ENCODE measurements at places on chromosomes 4 and X.

GRCh38 chr4:74796631-74797030, 2.3 kb upstream of the BTC start:
- DNase-seq: no peak

GRCh38 chrX:79117078-79117477, 27.4 kb upstream of the GPR174 start:
- DNase-seq: peak; percentile 63

DNA sequence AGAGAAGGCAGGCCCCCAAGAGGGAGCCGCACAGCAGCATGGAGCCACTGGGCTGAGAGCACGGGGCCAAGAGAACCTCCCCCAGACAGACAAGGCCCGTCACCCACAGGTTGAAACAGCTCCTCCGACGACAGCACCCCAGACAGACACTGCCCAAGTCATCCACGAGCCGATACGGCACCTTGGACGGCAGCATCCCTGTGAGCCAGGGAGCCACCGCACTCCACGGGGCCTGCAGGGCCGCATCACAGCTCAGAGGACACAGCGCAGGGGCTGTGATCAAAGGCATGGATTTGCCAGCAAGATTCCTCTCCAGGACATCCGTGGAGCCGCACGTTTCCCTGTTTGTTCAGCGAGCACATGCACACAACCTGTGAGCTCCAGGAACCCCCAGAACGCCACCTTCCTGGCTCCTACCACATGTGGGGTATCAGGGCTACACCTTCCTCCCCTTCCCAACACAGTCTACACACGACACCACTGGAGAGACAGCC, 3.9 kb downstream of the CTBP1 start:
- DNase-seq: no peak

DNA sequence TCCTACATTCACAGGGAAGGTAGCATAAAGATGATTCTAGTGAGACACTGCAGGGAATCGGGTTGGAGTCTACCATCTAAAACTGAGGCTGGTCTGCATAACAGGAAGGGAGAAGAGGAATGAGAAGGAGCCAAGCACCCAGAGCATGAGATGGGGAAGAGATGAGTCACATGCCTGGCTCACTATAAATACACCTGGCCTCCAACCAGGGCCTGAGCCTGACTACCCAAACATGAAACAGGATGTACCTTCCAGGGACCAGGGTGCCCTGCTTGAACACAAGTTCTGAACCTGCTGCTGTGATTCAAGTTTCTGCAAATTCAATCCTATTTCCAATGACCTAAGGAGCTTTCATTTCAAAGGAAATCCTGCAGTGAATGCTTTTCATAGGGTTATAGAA, 24.9 kb downstream of the CD99L2 start:
- peak; percentile 38 for DNase-seq

GRCh38 chr4:144371485-144371884, 231.0 kb upstream of the GYPA start:
- no peak for DNase-seq

- no peak for DNase-seq
Observed at GRCh38 chrX:63963095-63963784, 178.2 kb upstream of the ARHGEF9 start.

DNA sequence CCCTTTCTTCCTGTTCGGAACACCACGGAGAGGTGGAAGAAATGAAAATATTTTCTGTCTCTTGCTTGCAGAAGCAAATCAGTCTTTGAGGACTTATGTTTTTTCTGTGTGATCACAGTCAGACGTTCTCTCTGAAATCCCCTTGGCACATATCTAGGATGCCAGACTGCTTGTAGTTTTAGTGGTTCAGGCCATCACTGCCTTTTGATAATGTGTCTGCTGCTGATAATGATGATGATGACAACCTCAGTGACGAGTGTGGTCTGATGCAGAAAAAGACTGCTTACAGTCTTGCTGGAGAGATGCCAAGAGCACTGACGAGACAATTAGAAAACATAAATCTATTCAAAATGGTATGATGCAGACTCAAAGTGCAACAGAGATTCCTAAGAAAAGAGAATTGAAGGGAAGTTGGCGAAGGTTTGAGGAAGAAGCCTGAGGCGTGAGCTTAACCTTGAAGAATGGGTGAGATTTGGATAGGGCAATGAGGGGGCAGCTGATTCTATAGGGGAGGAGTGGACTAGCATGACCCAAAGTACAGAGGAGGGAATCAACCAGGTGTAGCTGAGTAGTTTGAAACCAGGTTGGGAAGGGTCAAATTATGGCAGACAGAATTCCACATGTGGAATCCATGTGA, 7.9 kb downstream of the RAB33A start:
- no peak for DNase-seq

GRCh38 chr4:59553721-59554091, 1646.4 kb upstream of the ADGRL3 start:
- DNase-seq: peak; percentile 32

GRCh38 chr4:140176735-140177134, 22.8 kb upstream of the MAML3 start:
- DNase-seq: peak; percentile 69

GRCh38 chr4:6905516-6906445, 3.8 kb upstream of the TBC1D14 start:
- DNase-seq: no peak

DNA sequence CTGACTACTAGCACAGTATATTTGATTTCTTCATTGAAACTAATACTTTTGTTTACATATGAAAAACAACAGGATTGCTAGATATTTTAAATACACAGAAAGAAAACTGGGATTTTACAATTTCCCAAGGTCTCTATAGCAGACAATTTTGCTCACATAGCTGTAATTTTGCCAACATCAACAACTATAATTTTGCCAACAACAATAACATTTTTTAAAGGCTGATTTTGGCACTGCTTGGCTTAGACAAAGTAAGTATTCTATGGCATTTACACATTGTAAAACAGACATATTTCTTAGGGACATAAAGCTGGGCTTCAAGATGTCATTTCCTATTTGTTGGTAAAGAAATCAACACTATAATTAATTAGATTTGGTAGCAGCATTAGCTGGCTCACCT, 922.1 kb downstream of the RAB28 start:
- no peak for DNase-seq

DNA sequence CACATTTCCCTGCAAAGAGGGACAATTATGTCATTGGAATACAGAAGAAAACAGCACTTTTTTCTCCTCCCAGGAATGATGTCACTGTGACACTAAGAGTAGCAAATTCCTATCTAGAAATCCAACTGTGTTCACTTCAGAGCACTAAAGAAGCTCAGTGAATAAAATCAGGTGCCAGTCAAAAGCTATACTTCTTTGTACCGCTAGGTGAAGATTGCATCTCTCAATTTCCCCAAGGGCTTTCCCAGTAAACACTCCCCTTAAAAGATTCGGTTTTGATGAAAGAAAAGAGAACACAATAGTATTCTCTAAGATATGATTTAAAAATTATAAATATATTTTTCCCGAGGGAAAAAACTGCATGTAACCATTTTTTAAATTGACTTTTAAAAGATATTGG, 104.7 kb upstream of the MID1 start:
- DNase-seq: no peak

- no peak for DNase-seq
Observed at GRCh38 chr4:155071962-155072361, 136.5 kb upstream of the NPY2R start.

DNA sequence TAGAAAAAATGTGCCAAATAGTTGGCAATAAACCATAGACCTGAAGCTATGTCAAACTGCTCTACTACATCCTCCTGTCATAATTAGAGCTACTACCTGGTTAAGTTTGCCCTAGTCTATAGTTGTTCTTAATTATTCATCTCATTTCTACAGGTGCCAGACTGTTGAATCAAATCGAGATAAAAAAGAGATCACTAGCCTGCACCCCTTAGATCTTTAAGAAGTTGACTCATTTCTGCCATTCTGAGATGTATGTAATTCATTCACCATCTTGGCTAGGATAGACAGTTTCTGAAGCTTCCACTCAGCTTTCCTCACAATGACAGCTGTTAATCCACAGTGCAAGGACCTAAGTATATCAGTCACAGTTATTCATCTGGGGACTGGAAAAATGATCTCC, 452.1 kb upstream of the BOD1L1 start:
- no peak for DNase-seq

DNA sequence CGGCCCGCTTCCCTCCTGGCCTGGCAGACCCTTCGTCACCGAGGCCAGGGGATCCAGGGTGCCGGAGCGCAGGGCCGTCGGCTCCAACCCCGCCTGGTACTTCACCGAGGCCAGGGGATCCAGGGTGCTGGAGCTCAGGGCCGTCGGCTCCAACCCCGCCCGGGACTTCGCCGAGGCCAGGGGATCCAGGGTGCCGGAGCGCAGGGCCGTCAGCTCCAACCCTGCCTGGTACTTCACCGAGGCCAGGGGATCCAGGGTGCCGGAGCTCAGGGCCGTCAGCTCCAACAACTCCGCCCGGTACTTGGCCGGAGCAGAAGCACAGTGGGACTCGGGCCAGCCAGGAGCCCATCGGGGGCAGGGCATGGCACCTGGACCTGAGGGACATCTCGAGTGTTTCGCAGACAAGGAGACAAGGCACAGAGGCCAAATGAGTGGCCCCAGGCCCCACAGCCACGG, 85.1 kb downstream of the FAM53A start:
- DNase-seq: no peak

Measured in fibroblast of mammary gland (primary cell).